Retinal pigment epithelial cell (primary cell): ENCODE measurements at places on chromosomes 2 and 18.

DNA sequence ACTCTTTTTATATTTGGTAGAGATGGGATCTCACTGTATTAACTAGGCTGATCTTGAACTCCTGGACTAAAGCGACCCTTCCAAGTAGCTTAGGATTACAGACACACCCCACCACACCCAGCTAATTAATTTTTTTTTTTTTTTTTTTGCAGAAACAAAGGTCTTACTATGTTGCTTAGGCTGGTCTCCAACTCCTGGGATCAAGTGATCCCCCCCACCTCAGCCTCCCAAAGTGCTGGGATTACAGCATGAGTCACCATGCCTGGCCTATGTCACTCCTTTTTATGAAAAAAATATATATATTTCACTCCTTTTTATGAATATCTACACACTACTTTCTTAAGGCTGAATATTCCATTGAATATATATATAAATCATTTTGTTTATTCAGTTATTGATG lies 162.8 kb downstream of the MGAT5 start:
- DNase-seq = peak; percentile 71

- no peak for DNase-seq
These were observed 43.4 kb downstream of the ZCCHC2 start for GRCh38 chr18:62566199-62566598.

- DNase-seq = no peak
These were observed 194.8 kb upstream of the DOK6 start for GRCh38 chr18:69205925-69206324.

DNA sequence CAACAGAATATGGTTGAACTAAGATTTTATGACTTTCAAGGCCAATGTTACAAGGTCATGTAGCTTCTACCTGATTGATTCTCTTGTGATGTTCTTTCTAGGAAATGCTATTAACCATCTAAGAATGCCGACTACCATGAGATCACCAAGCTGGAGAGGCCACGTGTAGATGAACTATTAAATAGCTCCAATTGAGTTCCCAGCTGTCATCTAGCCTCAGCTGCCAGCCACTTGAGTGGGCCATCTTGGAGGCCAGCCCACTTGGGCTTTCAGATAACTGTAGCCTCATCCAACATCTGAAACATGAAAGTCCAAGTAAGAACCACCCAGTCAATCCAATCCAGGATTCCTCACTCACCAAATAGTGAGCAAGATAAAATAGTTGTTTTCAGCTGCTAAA lies 376.9 kb upstream of the TMEFF2 start:
- DNase-seq = no peak

DNA sequence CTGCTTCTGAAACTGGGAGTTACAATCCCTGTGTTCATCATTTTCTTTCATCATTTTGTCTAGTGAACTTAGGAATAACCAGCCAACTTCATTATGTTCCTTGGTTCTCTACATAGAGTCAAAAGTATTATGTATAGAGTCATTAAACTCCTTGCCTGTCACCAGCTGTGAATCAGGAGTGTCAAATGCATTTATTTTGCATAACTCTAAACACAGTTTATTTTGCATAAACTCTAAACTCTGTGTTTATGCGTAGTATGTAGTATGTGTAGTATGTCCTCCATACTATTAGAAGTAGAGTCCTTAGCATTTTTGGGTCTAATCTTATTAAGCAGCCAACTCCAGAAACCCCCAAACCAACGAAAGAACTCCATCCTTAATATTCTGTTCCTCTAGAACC lies 164.4 kb downstream of the EVA1A start:
- DNase-seq = no peak

DNA sequence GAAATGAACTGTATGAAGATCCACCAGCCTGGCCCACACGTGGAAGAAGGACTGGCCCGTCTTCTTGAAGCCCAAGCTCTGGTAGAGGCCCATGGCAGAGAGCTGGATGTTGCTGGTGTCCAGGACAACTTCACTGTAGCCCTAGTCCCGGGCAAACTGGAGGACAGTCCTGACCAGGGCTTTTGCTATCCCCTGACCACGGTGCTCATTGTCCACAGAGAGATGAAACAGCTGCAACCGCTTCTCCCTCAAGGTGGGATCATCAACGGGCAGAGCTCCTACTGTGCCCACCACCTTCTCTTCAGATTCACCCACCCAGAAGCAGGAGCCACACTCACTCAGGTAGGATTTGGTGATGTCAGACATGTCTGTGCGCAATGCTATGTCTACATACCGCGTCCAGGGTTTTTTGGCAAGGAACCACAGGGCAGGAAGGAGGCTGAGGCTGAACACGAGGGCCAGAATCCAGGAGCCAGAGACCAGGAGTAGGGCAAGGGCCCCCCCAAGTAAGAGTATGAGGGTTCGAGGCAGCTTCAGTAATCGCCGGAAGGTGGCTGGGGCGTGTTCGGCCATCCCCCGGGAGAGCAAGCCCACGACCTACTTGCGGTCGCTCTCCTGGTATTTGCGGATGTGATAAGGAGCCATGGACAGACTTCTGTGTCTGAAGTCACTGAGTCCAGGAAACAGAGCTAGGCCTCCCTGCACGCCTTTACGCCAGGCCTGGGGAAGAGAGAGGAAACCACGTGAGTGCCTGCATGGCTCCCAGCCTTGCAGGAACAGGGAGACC lies 36.3 kb downstream of the TPRKB start:
- no peak for DNase-seq
